ENCODE measurements at places on chromosomes 1 and 21. TPM values are rescaled to one million over a fixed set of nuclear protein-coding genes. Genes with fewer than 3 reads are reported as not detected.

BSND gene
- not detected for total RNA-seq

DNAJC11 gene
- 37.7 TPM for total RNA-seq

RBM11 gene
- total RNA-seq: 2.8 TPM

POU3F1 gene
- 0.15 TPM for total RNA-seq

GRCh38 chr1:19113697-19114092 lies 96.4 kb downstream of the UBR4 start:
- peak; percentile 42 for DNase-seq

DNA sequence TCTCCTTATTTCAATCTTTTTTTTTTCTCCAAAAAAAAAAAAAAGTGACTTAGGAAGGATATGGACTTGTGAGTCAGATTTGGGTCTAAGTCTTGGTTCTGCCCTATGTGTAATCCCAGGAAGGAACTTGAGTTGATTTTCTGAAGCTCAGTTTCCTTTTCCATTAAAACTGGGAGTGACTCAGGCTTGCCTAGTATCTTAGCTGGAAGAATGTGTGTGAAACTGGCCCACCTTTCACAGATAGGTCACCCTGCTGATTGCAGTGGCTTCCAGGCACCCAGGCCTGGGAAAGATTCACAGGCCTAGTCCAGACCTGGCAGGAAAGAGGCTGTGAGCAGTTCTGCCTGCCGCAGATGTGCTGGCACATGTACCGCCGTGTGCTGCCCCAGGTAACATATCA lies 218.3 kb upstream of the HOOK1 start:
- DNase-seq: no peak

DNA sequence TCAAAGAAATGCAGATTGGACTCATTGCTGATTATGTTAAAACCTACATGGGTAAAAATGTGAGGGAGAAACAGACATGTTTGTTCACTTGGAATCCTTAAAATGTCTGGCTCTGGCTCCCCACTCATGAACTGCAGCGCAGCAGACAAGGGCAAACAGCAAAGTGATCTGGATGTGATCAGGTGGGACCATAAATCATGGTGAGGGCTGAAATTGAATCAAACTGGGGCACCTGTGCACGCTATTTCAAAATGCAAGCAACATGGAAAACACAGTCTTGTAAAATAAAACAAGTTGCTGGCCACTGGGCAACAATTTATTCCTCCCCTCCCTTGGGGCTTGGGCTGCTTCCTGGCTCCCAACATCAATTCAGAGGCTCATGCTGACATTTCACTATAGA lies 373.4 kb downstream of the SEC16B start:
- DNase-seq: no peak

DNA sequence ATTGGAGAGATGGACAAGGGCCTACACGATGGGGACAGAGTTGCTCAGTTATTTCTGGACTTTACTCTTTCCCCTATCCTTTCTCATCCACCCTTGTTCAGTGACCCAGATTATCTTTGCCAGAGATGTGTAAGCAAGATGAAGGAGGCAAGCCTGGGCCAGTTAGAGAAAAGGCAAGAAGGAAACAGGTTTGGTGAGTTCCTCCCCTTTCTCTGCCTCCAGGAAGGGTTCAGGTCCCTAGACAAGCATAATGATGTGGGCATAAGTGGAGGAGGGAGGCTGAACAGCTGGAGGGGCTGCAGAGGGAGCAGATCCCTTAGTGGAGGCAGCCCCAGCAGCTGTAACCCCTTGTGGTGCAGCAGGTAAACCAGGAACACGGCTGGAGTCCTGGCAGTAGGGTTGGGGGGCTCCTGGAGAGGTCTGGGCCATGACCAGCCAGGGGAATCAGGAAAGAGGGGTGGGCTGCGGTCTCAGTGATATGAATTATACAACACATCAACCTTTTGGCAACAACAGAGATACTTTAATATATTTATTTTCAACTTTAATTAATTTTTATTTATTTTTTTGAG lies 9.2 kb upstream of the CDC42 start:
- peak; percentile 53 for DNase-seq

DNA sequence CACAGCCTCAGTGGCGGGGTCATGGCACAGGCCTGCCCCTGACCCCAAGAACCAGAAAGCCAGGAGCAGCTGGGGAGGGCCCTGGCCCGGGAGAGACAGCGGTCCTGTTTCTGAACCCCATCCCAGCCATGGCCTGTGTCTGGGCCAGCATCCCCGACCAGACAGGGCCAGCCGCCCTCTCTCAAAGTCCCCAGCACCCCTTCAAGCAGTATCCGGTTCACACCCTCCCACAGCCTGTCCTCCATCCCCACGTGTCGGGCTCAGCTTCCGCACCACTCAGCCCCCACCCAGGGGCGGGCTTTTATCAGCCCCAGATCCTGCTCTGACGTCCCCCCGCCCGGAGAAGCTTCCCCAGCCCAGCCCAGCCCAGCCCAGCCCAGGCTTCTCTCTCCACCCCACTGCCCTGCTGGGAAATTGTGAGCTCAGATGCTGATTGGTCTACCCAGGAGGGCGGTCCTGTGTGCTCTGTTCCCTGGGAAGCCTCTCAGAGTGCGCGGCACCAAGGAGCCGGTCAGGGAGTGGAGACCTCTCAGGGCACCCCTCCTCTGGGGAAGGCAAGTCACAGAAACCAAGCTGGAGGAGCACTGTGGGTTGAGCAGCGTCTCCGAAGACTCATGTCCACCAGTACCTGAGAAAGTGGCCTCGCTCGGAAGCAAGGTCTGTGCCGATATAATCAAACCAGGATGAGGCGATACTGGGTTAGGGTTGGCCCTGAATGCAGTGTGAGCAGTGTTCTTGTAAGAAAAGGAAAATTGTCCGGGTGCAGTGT lies 4.7 kb upstream of the FAAP20 start:
- peak; percentile 95 for DNase-seq

GRCh38 chr1:218171302-218171893 lies 113.7 kb upstream of the RRP15 start:
- DNase-seq: peak; percentile 69

Data from lung (tissue), 17 donors.